ENCODE measurements at places on chromosomes 11 and 22.
A peak's percentile ranks its signal among the peaks of the same experiment; 100 is the strongest.

DNA sequence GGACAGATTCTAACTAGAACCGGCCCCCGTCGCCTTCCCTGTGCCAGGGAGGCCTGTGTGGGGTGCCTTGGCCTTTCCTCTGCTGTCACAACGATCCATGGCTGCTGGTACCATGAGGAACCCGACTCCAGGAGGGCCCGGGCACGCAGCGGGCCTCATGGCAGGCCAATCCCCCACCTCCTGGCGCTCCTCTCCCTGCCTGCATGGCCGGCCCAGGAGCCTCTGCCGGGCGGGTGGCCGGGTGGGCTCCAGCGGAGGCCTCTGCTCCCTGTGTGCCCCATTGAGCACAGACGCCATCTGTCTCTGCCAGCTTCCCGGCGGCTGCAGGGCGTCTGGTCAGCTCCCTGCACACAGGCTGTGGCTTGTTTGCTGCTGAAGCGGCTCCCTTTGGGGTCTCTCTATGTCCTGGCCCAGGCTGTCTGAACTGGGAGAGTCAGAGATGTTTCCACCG, 86.5 kb downstream of the MYEOV start:
- DNase-seq = no peak

- DNase-seq = no peak
These were observed 99.4 kb upstream of the BLID start for GRCh38 chr11:122215244-122215992.

DNA sequence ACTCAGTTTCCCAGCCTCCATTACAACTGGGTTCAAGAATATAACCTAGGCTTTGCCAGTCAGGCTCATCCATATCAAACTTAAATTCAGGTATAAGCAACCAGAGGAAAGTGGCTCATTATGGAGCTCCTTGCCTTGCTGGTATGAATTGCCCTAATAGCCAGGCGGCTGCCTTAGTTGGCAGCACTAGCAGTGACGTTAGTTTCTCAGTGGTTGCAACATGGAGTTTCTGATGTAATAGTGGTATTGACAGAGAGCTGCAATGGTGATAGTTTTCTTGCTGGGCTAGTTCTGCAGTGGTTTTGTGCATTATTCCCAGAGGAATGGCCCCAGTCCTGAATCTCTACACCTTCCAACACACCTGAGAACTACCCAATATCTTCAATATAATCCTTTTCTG, 3.8 kb upstream of the TMEM123 start:
- no peak for DNase-seq

DNA sequence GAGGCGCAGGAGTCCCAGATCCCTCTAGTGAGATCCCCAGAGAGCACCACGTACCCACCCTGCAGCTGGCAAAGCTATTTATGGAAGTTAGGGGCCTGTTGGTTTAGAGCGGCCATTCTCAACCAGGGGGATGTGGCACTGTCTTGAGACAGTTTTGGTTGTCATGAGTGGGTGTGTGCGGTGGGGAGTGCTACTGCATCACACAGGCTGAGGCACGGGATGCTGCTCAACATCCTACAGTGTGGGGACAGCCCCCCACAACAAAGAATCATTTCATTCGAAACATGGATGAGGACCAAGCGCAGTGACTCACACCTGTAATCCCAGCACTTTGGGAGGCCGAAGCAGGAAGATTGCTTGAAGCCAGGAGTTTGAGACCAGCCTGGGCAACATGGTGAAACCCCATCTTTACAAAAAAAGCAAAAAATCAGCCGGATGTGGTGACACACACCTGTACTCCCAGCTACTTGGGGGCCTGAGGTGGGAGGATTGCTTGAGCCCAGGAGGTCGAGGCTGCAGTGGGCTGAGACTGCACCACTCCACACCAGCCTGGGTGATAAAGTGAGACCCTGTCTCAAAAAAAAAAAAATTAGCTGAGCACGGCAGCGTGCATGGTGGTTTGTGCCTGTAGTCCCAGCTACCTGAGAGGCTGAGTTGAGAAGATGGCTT, 28.2 kb downstream of the GGT5 start:
- peak; percentile 19 for DNase-seq

DNA sequence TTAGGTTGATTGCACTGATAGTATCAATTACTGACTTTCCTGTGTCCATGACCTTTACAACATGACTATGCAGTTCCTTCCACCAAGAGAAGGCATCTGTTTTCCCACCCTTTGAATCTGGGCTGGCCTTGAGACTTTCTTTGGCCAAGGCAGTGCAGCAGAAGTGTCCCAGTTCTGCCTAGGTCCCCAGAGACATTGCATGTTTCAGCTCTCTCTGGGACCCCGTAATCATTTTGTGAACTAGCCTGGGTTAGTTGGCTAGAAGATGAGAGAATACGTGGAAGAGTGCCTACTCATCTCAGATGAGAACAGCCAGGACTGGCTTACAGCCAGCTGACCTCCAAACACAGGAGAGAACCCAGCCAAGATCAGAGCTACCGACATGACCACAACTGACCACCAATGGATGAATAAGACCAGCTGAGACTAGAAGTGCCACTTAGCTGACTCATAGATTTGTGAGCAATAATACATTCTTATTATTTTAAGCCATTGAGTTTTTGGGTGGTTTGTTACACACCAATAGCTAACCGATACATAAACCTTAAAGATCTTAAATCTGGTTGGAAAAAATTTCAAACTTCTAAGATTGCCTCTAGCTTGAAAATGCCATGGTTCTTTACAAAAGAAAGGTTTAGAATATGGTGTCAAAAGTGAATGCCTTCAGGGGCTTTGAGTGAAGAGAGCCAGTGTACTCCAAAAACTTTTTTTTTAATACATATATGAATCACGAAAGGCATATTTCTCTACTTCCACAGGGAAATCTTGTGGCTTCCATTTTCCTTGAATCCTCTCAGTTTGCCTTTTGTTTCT, 145.2 kb downstream of the FBXO7 start:
- DNase-seq = no peak

- DNase-seq = no peak
These were observed 441.3 kb upstream of the API5 start for GRCh38 chr11:42870480-42870879.

DNA sequence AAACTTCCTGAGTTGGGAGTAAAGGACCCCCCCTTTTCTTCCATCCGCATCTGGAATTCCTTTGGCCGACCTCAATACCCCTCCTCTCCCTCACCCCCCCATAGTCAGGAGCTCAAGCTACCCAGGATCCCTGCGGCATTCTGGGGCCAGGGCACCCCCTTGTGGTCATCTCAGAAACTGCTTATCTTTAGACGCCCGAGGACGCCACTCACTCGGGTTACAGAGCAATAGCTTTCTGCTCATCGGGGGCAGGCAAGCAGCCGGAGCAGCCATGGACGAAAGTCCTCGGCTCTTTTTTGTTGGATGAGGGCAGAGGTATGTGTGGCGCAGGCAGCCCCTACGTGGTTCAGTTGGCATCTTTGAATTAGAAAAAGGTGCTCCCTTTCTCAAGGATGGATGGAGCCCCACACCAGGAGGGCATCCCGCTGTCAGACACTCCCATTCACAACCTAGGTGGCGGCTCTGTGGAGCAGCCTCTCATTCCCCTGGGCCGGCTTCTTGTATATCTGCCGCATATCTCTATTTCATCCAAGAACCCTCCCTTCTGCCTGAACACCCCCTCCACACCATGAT, 2.3 kb downstream of the C1QTNF5 start:
- peak; percentile 47 for DNase-seq

GRCh38 chr11:1515082-1516060, 28.8 kb upstream of the MOB2 start:
- peak; percentile 65 for DNase-seq

DNA sequence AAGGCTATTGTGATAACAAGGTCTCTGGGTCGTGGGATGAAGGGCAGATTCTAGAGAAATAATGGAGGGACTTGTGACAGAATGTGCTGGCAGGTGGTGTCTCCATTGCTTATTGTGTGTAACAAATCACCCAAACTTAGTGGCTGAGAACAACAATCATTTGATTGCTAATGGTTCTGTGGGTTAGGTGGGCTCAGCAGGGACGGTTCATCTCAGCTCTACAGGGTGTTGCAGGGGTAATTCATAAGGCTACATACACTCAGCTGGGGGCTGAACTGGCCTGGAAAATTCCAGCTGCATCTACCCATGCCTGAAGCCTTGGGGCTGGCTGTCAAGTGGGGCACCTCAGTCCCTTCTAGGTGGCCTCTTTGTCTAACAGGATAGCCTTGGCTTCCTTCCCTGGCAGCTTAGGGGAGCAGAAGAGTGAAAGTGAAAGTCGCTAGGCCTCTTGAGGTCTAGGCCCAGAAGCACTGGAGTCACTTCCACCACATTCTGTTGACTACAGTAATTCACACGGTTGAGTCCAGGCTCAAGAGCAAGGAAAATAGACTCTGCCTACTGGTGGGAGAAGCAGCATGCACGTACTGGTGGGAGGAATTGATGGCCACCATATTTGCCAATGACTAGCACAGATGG, 308.9 kb downstream of the MN1 start:
- DNase-seq = no peak

DNA sequence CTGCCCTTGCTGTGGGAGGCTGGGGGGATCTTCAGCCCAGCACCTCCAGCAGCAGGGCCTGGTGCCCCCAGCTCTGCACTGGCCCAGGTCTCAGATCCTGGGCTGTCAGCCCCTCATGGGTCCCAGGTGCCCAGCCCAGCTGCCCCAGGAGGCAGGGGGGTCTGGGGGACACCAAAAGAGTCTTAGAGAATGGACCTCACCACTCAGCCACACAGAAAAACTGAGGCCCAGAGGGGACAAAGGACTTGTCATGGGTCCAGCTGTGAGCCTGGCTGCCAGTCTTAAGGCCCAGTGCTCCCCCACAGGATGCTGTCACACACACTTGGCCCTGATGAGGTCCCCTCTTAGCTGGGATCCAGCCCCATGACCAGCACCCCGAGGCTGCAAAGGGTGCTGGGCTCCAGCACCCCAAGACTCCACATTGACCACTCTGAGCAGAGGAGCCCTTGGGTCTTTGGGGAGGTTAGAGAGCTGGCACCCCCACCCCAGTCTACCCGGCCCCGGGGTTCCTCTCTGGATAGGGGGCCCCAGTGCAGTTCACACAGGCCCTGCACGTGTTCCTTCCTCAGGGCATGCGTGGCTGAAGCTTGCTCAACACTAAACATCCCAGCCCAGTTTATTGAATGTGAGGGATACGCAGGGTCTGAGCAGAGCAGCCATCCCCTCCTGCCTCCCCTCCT, 54.4 kb downstream of the IGLL5 start:
- DNase-seq = no peak

DNA sequence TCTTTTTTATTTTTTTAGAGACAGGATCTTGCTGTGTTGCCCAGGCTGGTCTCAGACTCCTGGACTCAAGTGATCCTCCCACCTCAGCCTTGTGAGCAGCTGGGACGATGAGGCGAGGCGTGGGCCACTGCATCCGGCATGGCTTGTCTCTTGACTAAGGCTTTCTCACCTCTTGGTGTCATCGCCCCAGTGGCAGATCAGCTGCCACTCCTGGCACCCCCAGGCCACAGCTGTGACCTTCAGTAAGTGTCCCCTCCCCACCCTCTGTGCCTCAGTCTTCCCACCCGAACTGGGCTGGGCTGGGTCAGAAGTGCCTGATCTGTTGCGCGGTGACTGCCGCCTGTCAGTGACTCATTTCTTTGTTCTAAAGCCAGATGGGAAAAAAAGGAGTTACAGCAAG, 3.6 kb downstream of the SYNGR1 start:
- no peak for DNase-seq

GRCh38 chr11:119016216-119017009, 1.7 kb downstream of the RPS25 start:
- no peak for DNase-seq
